ENCODE measurements at places on chromosomes 1 and 21.

DNA sequence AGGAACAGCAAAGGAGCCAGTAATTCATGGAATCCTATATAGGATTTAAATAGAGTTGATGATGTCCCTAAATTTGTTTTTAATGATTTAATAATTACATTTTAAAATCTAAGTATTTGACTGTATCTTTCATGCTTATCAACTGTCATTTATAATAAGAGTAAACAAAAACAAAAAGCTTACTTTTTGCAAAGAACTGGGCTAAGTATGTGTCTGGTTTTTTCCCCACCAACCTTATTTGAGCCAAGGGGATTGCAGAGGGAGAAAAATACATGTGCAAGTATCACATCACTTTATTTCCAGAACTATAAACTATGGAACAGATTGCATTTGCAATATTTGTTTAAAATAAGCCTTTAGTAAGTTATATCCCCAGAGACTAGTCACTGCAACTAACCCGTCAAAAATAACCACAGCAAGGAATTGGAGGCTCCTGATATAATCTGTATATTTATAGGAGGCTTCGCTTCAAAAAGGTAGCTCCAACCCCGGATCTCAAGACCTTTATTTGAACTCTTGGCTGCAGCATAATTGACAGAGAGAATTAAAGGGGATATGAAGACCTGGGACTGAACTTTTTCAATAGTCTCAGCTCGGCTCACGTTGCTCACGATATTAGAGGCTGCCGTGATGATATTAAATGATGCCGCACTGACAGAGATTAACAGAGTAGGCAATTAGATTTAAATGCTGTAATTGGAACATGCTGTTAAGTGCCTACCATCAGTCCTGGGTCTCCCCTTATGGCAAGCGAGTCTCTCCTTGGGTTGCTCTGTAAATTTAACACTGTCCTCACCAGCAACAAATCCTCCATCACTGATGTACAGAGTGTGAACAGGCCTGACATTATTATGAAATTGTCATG is 329.1 kb upstream of the NFIA start:
- no peak for DNase-seq

GRCh38 chr1:205423814-205424399 is 2.1 kb upstream of the LEMD1 start:
- no peak for DNase-seq

DNA sequence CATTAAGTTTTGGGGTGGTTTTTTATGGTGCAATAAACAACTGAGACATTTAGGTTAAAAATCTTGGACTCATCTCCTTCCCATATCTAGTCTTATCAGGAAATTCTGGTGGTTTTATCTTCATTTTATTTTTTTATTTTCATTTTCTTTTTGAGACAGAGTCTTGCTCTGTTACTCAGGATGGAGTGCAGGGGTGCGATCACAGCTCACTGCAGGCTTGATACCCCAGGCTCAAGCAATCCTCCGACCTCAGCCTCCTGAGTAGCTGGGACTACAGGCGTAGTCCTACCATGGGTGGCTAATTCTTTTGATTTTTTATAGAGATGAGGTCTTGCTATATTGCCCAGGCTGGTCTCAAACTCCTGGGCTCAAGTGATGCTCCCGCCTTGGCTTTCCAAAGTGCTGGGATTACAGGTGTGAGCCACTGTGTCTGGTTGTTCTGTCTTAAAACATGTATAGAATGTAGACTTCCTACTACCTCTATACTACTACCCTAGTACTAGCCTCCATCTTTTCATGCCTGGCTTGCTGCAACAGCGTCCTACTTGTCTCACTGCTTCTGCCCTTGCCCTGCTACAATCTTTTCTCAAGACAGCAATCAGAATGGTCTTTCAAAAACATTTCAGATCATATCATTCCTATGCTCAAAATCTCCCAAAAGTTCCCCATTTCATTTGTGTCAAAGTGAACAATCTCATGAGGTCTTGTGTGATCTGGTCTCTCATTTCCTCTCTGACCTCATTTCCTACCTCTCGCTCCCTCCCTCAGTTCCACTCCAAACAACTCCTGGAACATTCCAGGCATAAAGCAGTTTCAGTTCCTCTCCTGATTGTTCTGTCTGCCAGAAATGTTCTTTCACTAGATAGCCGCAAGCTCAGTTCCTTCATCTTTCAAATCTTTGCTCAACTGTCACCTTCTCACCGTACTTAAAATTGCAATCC is 5.9 kb upstream of the FCGR2A start:
- no peak for DNase-seq

- no peak for DNase-seq
Observed at GRCh38 chr21:25425156-25425555, 182.1 kb downstream of the MRPL39 start.

DNA sequence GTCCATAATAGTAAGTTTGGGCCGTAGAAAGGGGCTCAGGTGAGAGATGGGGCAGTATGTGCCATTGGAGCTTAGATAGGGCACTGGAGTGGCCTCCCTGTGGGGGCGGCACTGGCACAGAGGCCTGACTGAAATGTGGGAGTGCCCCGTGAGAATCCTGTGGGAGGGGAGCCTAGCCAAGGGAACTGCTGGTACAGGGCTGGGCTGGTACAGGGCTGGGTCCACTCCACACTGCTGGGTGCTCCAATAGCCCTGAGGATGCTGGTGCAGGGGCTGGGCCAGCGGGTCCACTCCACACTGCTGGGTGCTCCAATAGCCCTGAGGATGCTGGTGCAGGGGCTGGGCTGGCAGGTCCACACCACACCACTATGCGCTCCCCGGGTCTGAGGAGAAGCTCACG is 44.8 kb upstream of the PWP2 start:
- DNase-seq, result no peak

DNA sequence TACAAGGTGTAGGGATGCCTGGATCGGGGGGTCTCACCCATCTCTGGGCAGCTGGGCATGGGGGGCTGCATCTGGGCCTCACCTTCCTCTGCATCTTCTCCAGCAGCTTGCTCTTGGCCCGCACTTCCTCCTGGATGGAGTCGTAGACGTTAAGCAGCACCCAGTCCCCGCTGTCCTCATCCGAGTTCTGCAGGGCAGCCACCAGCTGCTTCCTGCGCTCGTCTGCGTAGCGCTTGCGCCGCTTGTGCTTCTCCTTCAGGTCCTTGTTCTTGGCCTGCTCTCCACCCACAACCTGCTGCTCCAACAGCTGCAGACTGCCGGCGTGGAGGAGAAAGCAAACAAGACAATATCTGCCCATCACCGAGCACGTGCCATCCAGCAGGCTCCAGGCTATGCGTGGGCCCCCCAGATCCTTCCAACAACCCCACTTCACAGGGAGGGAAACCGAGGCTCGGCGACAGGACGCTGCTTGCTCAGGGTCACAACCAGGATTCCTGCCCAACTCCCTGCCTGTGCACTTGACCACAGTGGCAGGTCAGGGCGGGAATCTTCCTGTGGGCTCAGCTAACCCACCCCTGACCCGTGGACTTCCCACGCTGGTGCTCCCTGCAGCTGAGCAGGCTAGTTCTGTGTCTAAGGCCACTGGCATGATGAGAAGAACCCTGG is 21.5 kb upstream of the DDOST start:
- DNase-seq, result no peak

DNA sequence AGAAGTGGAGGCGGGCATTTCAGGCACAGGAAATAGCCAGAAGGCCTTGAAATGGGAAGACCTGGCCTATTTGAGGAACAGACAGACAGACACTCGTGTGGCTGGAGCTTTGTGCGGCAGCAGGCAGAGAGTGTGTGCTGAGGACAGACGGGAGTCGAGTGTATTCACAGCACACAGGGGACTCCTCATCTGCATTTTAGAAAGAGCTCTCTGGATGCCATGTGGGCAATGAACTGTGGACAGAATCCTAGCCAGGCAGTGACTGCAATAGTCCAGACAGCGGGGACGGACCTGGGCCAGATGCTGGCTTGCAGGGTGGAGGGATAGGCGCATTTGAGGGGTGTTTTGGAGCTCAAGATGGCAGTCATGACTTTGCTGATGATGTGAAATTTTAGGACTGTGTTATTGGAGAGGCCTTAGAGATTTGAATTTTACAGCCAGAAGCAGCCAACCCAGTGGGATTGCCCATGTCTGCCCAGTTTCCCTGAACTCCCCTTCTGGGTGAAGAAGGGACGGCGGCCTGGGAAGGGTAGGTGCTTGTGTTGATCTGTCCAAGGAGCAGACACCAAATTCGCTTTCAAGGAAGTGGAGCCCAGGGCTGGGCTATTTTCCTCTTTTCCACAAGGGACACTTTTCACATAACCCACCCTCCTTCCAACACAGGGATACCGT is 43.7 kb downstream of the CHAF1B start:
- no peak for DNase-seq

DNA sequence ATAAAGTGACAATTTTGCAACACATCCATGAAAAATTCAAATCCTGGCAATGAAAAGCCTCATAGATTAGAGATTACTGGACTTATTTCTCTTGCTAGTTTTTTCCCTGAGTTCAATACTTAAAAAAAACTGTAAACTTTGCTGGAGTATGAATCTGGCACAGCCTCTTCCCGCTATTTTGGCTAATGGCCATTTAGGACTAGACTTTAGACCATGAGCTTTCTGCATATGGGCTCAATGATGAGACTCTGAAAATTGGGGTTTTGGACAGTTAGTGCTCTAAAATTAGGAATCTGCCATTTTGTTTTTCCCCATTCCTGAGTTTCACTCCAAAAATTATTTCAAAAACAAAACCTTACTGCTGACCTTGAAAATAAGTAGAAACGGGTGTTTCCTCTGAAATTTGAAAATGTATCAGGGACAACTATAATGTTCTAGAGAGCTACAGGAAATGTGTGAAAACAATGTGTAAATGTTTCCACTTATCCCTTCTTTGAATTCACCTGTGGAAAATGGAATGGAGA is 137.5 kb downstream of the HMCN1 start:
- DNase-seq, result no peak

DNA sequence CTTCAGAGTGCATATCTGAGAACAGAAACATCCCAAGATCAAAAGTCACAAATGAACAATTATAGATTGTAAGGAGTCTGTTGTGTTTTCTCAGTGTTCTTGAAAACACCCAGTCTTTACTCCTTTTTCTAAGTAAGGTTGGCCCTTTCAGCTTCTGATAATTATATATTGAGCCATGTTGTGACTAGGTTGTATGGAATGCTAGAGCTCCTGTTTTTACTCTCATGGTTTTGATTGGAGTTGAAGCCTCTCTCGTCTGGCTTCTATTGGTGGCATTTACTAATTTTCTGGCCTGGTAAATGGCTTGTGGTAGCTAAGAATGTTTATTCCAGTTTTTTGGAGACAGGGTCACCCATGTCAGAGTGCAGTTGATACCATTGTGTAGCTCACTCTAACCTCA is 84.7 kb downstream of the NDUFS5 start:
- no peak for DNase-seq

DNA sequence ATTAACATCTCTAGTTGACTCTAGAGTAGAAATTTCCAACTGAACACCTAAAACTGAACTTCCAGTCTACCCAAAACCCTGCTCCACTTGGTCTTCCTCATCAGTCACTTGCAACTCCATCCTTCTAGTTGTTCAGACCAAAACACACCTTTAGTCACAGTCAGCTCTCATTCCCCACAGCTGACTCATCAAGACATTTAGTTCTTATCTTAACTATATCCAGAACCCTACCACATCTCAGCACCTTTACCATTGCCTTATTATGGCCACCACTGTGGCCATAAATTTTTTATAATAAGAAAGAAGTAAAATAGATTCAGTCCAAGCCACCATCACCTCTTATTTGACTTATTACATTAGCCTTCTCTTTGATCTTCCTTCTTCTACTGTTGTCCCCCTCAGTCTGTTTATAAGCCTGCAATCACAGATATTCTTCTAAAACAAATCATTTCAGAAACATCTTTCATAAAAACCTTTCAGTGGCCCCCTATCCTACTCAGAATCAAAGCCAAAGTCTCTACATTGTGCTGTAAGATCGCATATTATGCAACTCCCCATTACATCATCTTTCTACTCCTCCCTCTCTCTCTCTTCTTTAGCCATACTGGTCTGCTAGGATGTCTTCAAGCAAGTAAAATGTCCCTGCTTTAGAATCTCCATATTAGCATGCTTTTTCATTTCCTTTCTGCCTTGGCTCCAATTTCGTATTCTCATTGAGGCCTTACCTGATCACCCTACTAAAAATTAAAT is 275.9 kb downstream of the LRRC40 start:
- DNase-seq, result no peak

DNA sequence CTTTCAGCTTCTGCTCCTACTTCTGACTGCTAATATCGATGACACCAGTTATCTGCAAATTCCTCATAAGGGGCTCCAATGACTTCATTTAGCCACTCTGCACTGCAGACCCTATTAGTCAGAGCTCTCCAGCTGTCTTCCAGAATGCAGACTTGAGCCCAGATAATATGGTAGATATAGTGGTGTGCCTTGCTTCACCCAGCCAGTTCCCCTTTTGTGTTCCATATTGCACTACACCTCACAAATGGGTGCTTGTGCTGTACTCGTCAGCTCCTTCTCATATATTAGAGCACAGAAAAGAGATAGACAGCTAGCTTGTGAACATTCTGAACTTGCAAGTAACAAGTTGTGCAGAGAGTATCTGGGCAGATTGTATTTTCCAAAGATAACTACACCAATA is 23.7 kb upstream of the COG2 start:
- DNase-seq, result no peak

DNA sequence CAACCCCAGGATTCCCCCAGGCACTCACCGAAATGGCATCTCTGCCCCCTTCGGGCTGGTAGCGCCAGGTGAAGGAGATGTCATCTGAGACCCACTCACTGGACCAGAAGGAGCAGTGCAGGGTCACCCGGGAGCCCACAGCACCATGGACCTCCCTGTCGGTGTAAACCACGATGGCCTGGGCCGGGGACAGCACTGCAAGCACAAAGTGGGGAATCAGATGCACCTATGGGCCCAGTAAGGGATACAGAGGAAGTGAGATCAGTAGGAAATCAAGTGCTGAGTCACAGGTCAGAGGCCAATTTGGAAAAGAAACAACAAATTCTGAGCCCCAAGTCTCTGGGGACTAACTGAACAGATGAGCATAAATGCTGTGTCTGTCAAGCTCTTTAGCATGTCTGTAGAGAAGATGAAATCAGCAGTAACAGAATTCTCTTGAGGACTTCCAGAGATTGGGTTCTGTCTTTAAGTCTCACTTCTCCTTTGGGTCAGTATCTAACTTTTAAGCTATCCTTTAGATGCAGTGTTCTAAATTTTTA is 2.5 kb downstream of the MPZ start:
- DNase-seq, result peak; percentile 68

- DNase-seq, result no peak
Observed at GRCh38 chr1:11731691-11732283, 4.1 kb upstream of the AGTRAP start.

DNA sequence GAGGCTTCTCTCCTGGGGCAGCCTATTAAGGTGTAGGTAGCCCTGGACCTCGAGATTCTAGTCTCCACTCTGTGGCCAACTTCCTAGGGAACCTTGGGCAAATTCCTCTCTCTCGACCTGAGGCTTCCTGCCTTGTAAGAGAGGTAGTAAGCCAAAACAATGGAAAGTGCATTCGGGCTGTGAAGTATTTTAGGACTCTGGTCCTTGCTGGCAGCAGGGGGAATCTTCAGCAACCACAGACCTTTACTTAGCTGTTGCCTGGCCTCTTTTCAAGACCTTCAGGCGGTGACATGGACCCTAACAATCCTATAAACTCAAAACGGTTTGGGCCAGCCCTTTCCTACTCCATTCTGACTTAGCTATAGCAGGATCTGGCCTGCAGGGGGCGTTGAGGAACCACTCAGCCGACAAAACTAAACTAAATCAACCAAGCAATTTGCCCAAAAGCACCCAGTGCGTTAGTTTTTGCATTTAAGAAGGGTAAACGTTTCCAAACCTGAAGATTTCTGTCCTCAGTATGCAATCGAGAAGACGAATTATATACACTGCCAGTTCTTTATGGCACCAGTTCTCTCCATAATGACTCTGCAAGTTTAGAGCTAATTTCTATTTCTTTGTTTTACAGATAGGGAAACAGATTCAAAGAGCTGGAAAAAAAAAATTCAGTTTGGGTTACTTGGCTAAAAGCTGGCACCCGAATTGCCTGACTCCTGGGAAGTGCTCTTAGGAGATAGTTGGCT is 10.9 kb upstream of the SESN2 start:
- DNase-seq, result peak; percentile 93

All from activated effector memory CD4-positive, alpha-beta T cell treated with anti-CD3 and anti-CD28 coated beads, Interleukin-2, amount 50 U/mL, for 16 hours (primary cell).